ENCODE measurements at places on chromosomes 2 and 18.

- H3K4me3 ChIP-seq = no peak overlapping the region
- DNase-seq = peak; percentile 34
- H3K36me3 ChIP-seq = no peaks in the 10 kb centered on the region
- H3K27me3 ChIP-seq = no peaks in the 10 kb centered on the region
- H3K4me1 ChIP-seq = no peaks in the 10 kb centered on the region
- H3K27ac ChIP-seq = no peak overlapping the region
These were observed 79.4 kb downstream of the TMEM182 start for GRCh38 chr2:102841107-102841840.

- no peak overlapping the region for H3K27ac ChIP-seq
- no peak for DNase-seq
- H3K4me3 ChIP-seq = no peak overlapping the region
- no peaks in the 10 kb centered on the region for H3K36me3 ChIP-seq
These were observed 131.5 kb downstream of the PRKCE start for GRCh38 chr2:45782986-45783385.

DNA sequence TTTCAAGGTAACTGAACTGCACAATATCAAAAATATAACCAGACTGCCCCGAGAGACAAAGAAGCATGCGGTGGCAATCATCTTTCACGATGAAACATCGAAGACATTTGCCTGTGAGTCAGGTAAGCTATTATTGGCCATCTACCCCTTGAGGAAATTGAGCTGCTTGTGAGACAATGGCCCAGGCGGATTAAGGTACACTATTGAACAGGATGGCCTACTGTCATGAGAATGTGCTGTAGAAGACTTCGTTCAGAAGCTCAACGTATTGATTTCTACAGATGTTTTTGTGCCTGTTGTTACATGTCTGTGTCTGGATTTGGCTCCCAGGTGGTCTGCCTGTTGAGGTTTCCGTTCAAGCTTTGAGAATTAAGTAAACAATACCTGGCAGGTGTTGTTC is 198.7 kb downstream of the DOK6 start:
- peaks cover 4% of the 10 kb centered on the region for H3K27me3 ChIP-seq
- H3K27ac ChIP-seq = no peak overlapping the region
- H3K36me3 ChIP-seq = no peaks in the 10 kb centered on the region
- no peak overlapping the region for H3K4me3 ChIP-seq
- DNase-seq = no peak

GRCh38 chr18:48801728-48802542 is 148.8 kb downstream of the SMAD7 start:
- H3K36me3 ChIP-seq = no peaks in the 10 kb centered on the region
- peak overlapping the region; percentile 91 for H3K27ac ChIP-seq
- H3K4me3 ChIP-seq = peak overlapping the region; percentile 60
- peak; percentile 33 for DNase-seq

DNA sequence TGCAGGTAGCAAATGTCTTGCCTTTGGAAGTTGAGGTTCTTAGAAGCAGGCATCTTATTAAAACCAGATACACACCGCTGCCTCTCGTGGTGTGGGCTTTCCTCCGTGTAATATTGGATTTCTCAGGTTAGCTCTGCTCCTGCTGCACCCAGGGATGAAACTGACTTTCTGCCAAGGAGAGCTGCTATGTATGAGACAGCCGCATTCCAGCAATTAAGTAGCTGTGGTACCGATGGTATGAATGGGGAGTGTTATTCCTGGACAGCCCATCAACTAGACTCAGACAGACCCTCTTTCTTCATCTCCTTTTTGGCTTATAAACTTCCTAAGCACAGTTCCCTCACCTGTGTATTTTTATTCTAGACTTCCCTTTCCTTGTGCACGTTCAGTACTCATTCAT is 6.8 kb upstream of the EHD3 start:
- no peak for DNase-seq
- H3K36me3 ChIP-seq = no peaks in the 10 kb centered on the region
- no peak overlapping the region for H3K4me3 ChIP-seq
- peaks cover 27% of the 10 kb centered on the region for H3K27me3 ChIP-seq
- H3K27ac ChIP-seq = no peak overlapping the region
- no peaks in the 10 kb centered on the region for H3K4me1 ChIP-seq

DNA sequence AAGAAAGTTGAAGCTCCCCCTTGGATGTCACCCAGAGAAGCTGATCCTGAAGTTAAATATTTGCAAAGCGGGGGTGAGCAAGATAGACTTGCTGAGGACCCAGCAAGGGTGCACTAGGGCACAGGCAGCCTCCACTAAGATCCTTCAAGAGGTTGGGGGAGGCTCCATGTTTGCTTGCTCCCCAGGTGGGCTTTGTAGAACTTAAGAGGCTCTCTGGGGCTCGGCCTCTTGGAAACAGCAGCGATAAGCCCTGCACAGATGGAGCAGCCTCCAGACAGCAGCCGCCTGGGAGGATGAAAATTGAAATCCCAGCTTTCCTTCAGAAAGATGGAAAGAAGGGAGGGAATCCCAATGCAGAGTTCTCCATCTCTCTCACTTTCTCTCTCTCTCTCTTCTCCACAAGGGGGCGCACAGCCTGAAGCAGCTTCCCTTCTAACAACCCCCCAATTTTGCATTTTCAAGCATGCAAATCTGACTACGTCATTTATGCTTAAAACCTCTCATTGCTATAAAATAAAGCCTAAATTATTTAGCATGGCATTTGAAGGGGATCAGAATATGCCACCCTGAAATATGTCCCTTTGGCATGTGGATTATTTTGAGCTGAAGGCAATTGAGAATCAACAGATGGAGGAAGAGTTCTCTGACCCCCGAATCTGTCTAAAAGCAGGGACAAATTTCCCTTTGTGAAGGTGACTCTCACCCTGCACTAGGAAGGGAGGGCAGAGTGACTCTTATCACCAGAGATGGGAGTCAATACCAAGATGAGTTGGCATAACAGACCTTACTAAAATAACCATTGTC is 185.7 kb upstream of the KLHL29 start:
- H3K4me3 ChIP-seq = no peak overlapping the region
- no peak for DNase-seq
- peaks cover 3% of the 10 kb centered on the region for H3K27me3 ChIP-seq
- no peaks in the 10 kb centered on the region for H3K4me1 ChIP-seq

DNA sequence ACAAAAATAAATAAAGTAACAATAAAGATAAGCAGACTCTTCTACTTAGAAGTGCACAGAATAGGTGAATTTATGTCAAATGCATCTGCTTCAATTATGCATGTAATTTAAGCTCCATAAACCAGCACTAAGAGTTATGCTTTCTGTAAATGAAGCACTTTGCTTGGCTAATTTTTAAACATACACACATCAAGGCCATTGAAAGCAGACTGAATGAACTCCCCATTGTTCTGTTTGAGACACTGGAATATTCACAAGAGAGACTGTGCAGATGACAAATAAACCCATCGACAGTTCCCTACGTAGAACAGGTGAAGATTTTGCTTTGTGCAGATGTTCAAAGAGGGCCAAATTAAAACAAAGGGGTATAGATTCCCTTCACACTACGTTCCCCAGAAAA is 133.4 kb downstream of the PID1 start:
- no peaks in the 10 kb centered on the region for H3K27me3 ChIP-seq
- H3K36me3 ChIP-seq = no peaks in the 10 kb centered on the region

GRCh38 chr2:171923206-171923605 is 945 bp downstream of the HAT1 start:
- H3K27me3 ChIP-seq = no peaks in the 10 kb centered on the region
- peaks cover 44% of the 10 kb centered on the region for H3K4me1 ChIP-seq
- no peak for DNase-seq
- H3K36me3 ChIP-seq = peaks cover 56% of the 10 kb centered on the region
- H3K27ac ChIP-seq = peak overlapping the region; percentile 99

- no peaks in the 10 kb centered on the region for H3K4me1 ChIP-seq
- no peaks in the 10 kb centered on the region for H3K36me3 ChIP-seq
- DNase-seq = no peak
- H3K4me3 ChIP-seq = no peak overlapping the region
These were observed 81.2 kb upstream of the TXNDC2 start for GRCh38 chr18:9804517-9805104.

DNA sequence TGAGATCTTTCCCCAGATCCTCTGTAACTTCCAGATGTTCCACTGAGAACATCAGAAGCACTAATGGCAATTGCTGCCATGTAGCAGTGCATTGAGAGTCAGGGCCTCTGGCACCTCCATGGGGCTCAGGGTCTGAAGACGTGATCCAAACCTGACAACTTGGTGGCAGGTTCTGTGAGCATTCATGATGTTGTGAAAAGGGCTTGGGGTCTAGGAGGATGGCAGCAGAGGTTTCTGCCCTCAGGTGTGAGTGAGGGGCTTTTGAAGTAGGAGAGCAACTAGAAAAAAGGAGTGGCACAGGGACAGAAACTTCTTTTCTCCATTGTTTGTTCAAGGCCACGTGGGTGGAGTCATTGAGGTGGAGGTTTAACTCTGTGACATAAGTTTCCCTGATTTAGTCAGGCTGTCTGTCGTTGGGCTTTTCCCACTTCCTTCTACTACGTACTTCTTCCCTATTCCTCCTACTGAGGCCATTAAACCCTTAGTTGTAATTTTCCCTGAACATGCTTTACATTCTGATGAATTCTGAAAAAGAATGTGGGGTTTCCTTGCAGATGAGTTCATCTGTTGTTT is 13.1 kb downstream of the CFLAR start:
- H3K4me3 ChIP-seq = peak overlapping the region; percentile 90
- peak; percentile 72 for DNase-seq
- H3K27ac ChIP-seq = peak overlapping the region; percentile 99
- H3K4me1 ChIP-seq = peaks cover 69% of the 10 kb centered on the region

DNA sequence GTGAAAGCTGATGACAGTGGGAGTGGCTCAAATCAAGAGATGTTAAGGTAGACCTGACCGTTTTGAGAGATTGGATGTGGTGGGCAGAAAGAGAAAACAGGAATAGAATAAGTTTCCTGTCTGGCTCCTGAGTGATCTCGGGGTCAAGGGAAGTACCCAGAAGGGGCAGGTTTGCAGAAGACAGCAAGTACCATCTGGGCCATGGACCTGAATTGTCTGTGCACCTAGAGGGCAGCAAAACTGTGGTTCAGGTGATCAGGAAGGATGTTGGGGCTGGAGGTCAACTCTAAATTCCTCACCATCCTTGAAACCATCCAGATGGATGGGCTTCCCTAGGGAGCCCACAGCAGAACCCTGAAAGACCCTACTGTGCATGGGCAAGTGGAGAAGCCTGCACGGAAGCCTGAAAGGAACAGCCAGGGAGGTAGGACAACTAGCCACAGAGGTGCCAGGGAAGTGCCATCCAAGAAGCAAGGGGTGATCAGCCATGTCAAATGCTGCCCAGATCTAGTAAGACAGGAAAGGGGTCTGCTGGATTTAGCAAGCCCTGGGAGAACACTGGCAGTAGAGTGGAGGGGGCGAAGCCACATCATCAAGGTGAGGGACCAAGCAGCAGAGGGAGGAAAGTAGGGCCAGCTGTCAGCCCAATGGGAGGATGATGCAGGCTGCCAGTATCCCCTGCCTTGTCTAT is 8.0 kb downstream of the TEX261 start:
- H3K27me3 ChIP-seq = no peaks in the 10 kb centered on the region
- DNase-seq = peak; percentile 19
- H3K27ac ChIP-seq = no peak overlapping the region
- H3K4me1 ChIP-seq = peaks cover 25% of the 10 kb centered on the region

GRCh38 chr2:112938904-112939303 is 27.9 kb downstream of the IL37 start:
- H3K27ac ChIP-seq = no peak overlapping the region
- DNase-seq = no peak
- no peak overlapping the region for H3K4me3 ChIP-seq
- H3K27me3 ChIP-seq = no peaks in the 10 kb centered on the region
- H3K4me1 ChIP-seq = no peaks in the 10 kb centered on the region

DNA sequence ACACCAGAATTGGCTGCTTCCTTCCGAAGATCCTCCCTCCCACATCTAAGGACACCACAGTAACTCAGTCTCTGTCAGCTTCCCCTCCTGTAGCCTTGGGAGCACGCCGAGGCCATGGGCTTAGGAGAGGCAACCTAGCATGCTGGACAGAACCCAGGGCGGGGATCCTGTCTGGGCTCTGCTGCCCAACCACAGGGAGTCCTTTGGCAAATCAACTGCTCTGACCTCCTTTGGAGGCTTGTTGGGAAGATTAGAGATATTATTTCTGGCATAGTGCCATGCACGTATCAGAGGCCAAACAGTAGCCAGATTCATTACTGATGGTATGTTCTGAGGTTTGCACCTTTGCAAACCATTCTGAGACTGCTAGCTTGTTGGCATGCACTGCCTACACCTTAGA is 262.7 kb upstream of the EPAS1 start:
- H3K27ac ChIP-seq = no peak overlapping the region
- no peaks in the 10 kb centered on the region for H3K27me3 ChIP-seq
- H3K4me1 ChIP-seq = peaks cover 20% of the 10 kb centered on the region
- DNase-seq = no peak
- H3K4me3 ChIP-seq = no peak overlapping the region
- no peaks in the 10 kb centered on the region for H3K36me3 ChIP-seq

Data from activated T-cell treated with anti-CD3 and anti-CD28 coated beads, Interleukin-2, amount 50 U/mL, for 24 hours (primary cell).